ENCODE measurements at places on chromosomes 11 and 22.

- DNase-seq: no peak
Measured at GRCh38 chr11:55673860-55674259, 11.9 kb downstream of the OR4C6 start.

DNA sequence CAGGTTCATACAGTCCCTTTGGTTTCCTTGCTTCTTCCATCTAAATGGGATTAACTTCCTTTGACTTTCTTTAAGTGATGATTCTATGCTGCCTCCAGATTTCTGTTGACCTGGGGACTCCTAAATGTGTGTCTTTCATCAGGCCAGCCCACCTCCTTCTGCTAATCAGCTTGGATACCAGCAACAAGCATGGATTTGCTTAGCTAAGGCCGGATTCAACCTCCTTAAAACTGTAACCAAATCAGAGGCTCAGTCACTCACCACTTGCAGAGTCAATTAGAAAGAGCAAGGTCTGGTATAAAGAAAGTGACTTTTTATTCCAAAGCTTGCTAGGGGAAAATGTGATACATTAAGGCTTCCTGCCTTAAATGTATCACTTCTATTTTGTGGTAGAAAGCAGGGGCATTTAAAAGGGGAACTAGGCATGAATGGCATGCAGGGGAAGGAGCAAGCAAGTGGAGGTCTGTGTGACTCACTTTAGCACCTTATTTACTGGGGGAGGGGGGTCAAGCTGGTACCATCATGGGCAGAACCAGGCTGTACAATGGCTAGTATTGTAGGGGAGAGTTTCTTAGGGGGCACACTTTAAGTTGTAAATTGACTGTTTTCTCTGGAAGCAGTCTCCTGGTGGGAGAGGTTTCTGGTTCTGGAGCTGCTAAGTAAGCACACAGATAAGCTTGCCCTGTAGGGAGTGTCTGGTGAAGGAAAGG is 239.0 kb upstream of the PDGFD start:
- DNase-seq: no peak

GRCh38 chr11:56700914-56701485 is 2.1 kb downstream of the OR9G1 start:
- no peak for DNase-seq

GRCh38 chr11:111652184-111652583 is 49.9 kb downstream of the SIK2 start:
- DNase-seq: no peak

GRCh38 chr22:38124236-38124974 is 13.9 kb upstream of the BAIAP2L2 start:
- no peak for DNase-seq

- DNase-seq: peak; percentile 85
Measured at GRCh38 chr11:128713595-128713994, 19.7 kb downstream of the FLI1 start.

- no peak for DNase-seq
Measured at GRCh38 chr11:73784080-73784634, 3.5 kb upstream of the MRPL48 start.

DNA sequence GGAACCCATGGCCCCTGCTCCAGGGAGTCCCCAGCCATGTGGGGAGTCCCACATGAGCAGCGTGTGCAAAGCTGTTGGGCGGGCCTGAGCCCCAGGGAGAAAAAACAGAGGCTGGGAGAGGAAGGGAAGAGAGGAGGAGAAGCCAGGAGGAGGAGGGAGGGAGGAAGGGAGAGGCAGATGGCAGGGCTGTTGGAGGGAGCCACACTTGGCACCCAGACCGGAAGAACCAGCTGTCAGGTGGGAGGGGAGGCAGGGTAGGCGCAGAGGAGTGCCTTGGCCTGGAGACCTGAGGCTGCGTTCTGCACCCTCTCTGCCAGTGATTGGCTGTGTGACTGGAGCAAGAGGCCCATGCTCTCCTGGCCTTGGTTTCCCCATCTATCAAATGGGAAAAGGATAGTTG is 6.7 kb downstream of the SYNGR1 start:
- DNase-seq: no peak

GRCh38 chr22:46613606-46614021 is 6.6 kb upstream of the GRAMD4 start:
- DNase-seq: no peak

- DNase-seq: no peak
Measured at GRCh38 chr22:48489551-48490499, 1337.8 kb downstream of the BRD1 start.

DNA sequence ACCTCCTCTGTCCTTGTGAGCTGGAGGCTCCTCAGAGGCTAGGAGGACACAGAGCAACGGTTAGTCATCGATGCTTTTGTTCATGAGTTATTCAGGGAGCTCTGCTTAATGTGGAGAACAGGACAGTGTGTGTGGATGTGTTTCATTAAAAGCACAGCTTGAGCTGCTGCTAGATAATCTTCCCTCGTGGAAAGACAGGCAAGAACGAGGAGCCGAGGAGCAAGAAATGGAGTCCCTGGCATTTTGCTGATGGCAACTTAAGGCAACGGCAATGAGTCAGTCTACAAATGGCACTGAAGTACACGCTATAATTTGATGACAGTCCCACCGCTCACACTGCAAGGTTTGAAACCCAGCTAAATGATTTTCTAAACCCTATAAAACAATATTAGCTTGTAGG is 106.2 kb downstream of the IGLL1 start:
- DNase-seq: no peak

DNA sequence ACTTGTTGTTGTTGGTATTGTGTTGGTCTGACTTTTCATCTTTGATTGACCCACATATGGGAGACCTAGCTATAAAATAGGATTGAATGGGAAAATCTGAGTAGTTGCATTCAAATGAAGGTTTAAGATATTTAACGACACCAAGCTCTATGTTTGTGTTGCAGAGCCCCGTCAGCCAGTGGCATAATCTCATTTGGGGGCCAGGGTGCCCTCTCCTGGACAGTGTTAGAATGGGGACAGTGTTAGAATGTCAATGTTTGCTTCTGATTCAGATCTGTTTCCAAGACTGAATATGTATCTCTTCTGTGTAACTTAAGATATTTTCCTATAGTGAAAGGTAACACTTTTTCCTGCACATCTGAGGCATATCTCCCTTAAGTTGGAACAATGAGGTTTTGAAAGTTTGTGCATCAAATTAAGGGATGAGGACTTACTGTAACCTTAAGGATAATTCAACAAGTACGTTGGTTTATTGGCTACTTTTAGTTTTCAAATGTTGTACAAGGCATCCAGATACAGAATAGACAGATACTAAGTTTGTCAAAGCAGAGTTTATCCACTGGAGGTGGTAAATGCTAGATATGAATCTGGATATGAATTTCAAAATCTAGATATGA is 5.3 kb upstream of the OR52M1 start:
- DNase-seq: no peak

DNA sequence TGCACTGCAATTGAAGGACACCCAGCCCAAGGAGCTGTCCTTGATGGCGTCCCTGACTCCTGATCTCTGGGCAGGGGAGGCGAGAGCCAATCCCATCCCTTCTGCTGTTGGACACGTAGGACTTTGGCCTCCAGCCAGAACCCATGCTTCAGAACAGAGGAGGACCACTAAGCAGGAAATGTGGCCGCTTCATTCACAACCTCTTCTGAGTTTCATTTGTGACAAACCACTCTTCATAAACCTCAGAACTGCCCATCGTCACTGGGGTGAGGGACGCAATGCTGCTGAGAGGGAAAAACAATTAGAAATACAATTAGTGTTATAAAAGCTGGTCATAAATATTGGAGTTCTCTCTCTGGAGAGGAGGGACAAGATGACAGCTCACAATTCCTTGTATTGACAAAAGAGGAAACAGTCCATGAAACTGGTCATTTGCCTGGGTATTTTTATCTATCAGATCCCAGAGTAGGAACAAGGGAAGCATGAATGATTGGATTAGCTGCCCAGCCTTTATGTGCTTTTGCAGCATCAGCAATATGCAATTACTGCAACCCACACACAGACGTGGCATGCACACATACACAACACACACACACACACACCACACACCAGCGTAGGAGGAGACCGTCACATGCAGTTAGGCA is 216.5 kb upstream of the CADM1 start:
- DNase-seq: no peak

GRCh38 chr11:2207773-2208621 is 36.4 kb upstream of the TH start:
- no peak for DNase-seq

- no peak for DNase-seq
Measured at GRCh38 chr11:115498354-115498753, 5.9 kb downstream of the CADM1 start.

DNA sequence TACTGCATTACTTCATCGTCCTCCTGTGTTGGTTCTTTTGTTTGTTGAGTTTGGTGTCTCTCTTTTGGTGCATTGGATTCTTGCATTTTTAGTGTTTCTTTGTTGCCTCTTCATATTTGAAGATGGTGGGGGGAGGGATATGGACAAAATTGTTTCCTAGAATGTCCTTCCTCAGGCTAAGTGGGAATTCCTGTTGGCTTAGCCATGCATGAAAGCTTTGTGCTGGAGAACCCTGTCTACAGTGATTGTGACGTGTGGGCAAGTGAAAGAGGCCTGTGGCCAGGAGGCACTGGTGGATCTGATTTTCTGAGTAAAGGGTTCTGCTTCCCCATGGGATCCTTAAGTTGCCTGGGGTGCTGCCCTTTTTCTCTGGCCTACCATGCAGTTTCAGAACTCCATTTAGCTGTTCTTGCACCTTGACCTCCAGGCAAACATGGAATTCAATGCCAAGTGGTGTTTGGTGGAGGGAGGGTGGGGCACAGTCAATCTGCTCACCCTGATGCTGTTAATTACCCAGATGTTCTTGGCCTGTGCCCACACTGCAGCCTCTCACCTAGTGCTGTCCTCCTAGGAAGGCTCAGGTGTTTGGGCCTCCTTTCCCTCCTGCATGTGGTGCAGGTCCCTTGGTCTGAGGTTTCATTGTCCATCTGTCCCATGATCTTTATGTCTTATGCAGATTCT is 46.3 kb upstream of the SLC22A12 start:
- DNase-seq: no peak

DNA sequence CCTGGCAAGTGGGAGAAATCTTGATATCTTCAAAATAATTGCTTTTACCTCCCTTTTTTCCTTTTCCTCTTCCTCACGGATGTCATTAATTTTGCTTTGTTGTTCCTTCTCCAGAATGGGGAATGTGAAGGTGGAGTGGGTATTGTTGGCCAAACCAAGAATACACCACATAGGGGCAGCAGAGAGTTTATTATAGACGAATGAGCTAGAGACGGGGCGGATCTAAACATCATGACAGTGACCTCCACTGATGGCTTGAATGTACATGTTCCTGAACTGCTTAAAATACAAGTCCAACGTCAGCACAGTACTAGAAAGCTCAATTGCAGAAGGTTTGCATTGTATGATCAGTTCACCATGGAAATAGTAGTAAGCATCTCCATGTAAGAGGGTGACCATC is 122.3 kb upstream of the SNX19 start:
- no peak for DNase-seq

- DNase-seq: no peak
Measured at GRCh38 chr11:6617315-6617781, 1.9 kb downstream of the TPP1 start.
